ENCODE measurements at places on chromosomes 3 and 15. TPM values are rescaled to one million over a fixed set of nuclear protein-coding genes. Genes with fewer than 3 reads are reported as not detected.

Gene LEO1
- 25.1 TPM for total RNA-seq

Gene SIDT1
- 32.5 TPM for total RNA-seq

Gene CYP1A1
- total RNA-seq, result 3.1 TPM

Gene SSR3
- total RNA-seq, result 25.1 TPM

Gene BOC
- 8.6 TPM for total RNA-seq

Gene AP3B2
- total RNA-seq, result 25.1 TPM

DNA sequence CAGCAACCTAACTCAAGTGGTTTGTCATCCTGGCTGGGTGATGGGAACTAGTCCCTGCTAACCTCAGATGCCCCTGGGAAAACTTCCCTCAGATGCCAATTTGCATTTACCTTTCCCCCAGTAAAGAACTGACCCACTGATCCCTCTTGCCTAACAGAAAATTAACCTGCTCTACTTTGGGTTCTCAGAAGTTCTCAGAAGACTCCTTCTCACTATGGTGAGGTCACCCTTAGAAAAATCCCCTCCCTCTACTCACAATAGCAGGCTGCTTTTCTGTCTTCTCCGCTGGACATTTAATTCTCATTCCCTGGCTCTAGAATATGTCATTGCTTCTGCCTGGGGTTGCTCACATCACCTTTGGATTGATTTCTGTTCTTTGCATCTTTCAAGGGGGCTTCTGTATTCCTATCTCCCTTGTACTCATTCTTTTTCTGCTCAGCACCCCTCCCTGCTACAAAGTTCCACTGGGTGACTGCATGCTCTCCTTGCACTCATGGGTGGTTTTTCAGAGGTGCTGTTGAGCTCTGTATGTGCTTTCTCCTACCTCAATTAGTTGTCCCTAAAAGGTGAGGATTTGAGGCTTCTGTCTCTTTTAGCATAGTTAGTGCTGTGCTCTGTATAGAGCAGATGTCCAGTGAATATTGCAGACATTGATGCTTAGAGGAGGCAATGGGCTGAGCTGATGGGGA is 869 bp downstream of the PLA1A start:
- peaks cover 40% of the 10 kb centered on the region for H3K4me1 ChIP-seq
- H3K27ac ChIP-seq, result peak overlapping the region; percentile 68
- DNase-seq, result no peak
- H3K27me3 ChIP-seq, result no peaks in the 10 kb centered on the region
- H3K4me3 ChIP-seq, result peak overlapping the region; percentile 18

GRCh38 chr3:13420045-13420830 is at the start of gene NUP210:
NUP210 (minus strand) TSS chr3:13420322; CDS start chr3:13420226, 96 bp downstream.
- H3K4me3 ChIP-seq, result peak within 1 kb of the TSS; percentile 63
- no peaks in the 10 kb centered on the region for H3K36me3 ChIP-seq
- H3K27ac ChIP-seq, result peak within 1 kb of the TSS; percentile 59

- no peaks in the 10 kb centered on the region for H3K27me3 ChIP-seq
- H3K4me1 ChIP-seq, result no peaks in the 10 kb centered on the region
- DNase-seq, result no peak
Measured at GRCh38 chr3:150106740-150107428, 136.2 kb upstream of the PFN2 start.

DNA sequence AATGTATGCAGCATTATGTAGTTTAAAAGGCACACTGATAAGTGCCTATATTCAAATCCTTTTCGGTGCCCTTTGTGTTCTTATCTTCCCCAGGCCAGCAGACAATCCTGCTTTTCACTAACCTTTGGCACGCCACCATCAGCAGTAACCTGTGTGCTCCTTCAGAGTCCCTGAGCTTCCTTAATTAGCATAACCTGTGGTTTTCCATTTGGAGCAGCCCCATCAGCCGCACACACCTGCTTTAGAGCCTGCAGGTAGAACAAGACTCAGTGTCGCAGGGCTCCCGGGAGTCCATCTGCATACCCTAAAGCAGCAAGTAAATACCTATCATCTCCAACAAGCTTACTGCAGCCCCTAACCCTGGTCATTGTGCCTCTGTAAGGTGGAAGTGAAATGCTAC is 755.1 kb downstream of the ROBO2 start:
- no peaks in the 10 kb centered on the region for H3K36me3 ChIP-seq
- H3K27ac ChIP-seq, result no peak overlapping the region
- H3K4me3 ChIP-seq, result no peak overlapping the region
- no peak for DNase-seq
- H3K27me3 ChIP-seq, result no peaks in the 10 kb centered on the region

GRCh38 chr3:63611382-63611781 is 41.1 kb upstream of the SNTN start:
- H3K27ac ChIP-seq, result no peak overlapping the region
- H3K36me3 ChIP-seq, result no peaks in the 10 kb centered on the region
- no peaks in the 10 kb centered on the region for H3K27me3 ChIP-seq
- H3K4me1 ChIP-seq, result no peaks in the 10 kb centered on the region
- H3K4me3 ChIP-seq, result no peak overlapping the region
- no peak for DNase-seq

DNA sequence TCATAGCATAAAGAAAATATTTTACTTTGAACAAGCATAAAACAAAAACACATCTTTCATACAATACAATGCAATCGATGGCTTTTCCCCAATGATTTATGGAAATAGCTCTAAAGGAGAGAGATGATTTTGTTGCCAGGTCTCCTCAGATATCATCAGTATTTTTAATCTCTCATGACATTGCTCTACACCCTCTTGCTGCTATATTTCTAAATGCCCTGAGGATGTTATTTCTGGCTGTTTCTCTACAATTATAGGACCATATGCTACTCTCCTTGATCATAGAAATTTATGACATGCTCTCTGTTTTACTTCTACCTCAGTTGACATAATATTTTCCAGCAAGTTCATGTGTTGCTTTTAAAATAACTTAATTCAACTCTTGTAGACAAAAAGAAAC is 654.9 kb upstream of the GBE1 start:
- no peaks in the 10 kb centered on the region for H3K36me3 ChIP-seq
- no peak overlapping the region for H3K27ac ChIP-seq
- H3K27me3 ChIP-seq, result no peaks in the 10 kb centered on the region
- no peak overlapping the region for H3K4me3 ChIP-seq
- no peaks in the 10 kb centered on the region for H3K4me1 ChIP-seq

DNA sequence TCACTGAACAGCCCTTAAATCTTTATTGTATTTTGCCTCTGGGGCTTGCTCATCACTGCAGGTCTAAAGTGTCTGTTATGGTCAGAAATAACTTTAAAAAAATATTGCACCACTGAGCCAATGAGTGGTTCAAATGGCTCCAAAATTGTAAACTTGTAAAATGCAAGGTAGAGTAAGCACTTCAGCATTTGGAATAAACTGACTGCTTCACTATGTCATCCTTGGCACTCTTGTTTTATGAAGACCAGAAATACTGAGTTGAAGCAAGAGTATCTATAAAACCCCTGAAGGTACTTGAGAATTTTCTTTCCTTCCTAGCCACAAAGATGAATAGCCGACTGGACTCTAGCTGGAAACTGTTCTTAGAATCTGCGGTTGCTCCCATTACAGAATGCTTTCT is 390.3 kb upstream of the DPH6 start:
- H3K36me3 ChIP-seq, result no peaks in the 10 kb centered on the region
- no peak overlapping the region for H3K4me3 ChIP-seq
- H3K4me1 ChIP-seq, result no peaks in the 10 kb centered on the region
- no peak for DNase-seq
- H3K27ac ChIP-seq, result no peak overlapping the region

DNA sequence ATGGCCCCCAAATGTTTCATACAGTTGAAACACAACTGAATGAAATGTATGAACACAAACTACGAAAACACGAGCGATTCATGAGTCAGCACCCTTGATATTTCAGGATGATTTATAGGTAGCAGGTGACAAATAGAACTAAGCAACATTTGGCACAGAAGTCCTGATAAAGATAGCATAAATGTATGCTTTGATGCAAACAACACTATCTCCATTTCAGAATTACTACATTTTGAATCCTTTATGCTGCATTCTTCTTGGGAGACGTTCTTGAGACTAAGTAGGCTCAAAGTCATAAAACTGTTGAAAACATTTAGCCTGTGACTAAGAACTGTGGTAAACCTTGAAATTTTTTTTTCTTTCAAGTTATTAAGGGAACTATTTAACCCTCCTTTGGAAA is 200.3 kb upstream of the ICE2 start:
- H3K27me3 ChIP-seq, result no peaks in the 10 kb centered on the region
- no peak for DNase-seq
- H3K36me3 ChIP-seq, result no peaks in the 10 kb centered on the region
- H3K27ac ChIP-seq, result no peak overlapping the region
- H3K4me1 ChIP-seq, result no peaks in the 10 kb centered on the region

GRCh38 chr3:32143849-32144757 is 37.7 kb downstream of the GPD1L start:
- no peak overlapping the region for H3K4me3 ChIP-seq
- peaks cover 4% of the 10 kb centered on the region for H3K4me1 ChIP-seq
- H3K27me3 ChIP-seq, result no peaks in the 10 kb centered on the region

DNA sequence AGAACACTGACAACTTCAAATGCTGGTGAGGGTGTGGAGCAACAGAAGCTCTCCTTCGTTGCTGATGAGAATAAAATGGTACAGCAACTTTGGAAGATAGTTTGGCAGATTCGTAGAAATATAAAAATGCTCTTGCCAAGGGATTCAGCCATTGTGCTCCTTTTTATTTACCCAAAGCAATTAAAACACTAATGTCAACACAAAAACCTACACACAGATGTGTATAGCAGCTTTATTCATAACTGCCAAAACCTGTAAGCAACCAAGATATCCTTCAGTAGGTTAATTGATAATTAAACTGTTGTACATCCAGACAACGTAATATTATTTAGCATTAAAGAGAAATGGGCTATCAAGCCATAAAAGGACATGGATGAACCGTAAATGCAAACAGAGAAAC is 37.8 kb upstream of the LSAMP start:
- no peaks in the 10 kb centered on the region for H3K4me1 ChIP-seq
- no peaks in the 10 kb centered on the region for H3K36me3 ChIP-seq
- DNase-seq, result no peak
- no peak overlapping the region for H3K27ac ChIP-seq

GRCh38 chr15:71278989-71279756 is 163.9 kb downstream of the THSD4 start:
- DNase-seq, result peak; percentile 68
- H3K4me3 ChIP-seq, result no peak overlapping the region
- no peaks in the 10 kb centered on the region for H3K36me3 ChIP-seq

DNA sequence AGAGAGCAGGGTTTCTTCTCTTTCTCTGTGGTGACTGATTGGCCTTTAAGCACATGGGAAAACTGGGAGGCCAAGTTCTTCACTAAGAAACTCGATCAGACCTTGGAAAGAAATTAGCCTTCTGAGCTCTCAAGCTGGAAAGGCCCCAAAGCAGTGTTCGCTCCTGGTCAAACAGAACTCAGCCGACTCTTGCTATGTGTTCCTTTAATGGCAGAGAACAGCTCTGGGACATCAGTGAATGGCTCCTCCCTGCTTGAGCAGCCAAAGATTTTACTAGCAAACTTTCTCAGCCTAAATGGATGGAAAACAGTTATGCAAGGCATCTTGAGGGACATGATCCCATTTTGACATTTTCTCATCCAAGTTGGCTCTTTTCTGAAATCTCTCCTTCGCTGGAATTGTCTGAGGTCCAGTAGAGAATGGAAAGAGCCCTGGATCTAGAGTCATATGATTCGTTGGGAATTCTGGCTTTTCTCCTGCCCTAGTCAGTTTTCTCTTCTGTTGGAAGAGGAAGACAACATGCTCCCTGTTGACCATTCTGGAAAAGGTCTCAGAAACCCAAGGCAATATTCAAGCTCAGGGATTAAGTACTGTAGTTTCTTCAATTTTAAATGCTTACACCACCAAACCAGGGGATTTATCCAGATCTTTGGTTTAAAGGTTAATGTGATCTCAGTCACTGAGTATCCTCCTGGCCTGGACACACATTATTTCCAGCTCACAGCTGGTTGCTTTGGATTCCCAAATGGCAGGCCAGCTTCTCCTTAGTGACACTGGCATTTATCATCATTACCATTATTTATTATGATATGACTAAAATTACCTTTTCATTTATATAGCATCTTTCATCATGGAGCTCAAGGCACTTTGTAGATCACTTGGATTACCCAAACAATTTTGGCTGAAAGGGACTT is 319.6 kb downstream of the AGBL1 start:
- H3K4me3 ChIP-seq, result no peak overlapping the region
- H3K27me3 ChIP-seq, result no peaks in the 10 kb centered on the region
- no peak overlapping the region for H3K27ac ChIP-seq
- no peaks in the 10 kb centered on the region for H3K4me1 ChIP-seq
- no peaks in the 10 kb centered on the region for H3K36me3 ChIP-seq

GRCh38 chr3:194005930-194006501 is 129.9 kb upstream of the HES1 start:
- no peak overlapping the region for H3K4me3 ChIP-seq
- H3K4me1 ChIP-seq, result peaks cover 35% of the 10 kb centered on the region
- no peak overlapping the region for H3K27ac ChIP-seq
- H3K27me3 ChIP-seq, result no peaks in the 10 kb centered on the region
- no peak for DNase-seq

DNA sequence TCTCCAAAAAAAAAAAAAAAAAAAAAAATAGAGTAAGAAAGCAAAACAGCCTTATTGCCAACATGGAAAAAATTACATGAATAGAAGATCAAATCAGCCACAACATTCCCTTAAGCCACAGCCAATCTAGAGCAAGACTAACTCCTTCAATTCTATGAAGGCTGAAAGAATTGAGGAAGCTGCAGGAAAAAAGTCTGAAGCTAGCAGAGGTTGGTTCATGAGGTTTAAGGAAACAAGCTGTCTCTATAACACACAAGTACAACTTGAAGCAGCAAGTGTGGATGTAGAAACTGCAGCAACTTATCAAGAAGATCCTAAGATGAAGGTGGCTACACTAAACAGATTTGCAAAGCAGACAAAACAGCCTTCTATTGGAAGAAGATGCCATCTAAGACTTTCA is 9.3 kb downstream of the PARL start:
- no peak for DNase-seq
- no peaks in the 10 kb centered on the region for H3K27me3 ChIP-seq
- H3K4me3 ChIP-seq, result no peak overlapping the region
- H3K36me3 ChIP-seq, result no peaks in the 10 kb centered on the region
- peaks cover 22% of the 10 kb centered on the region for H3K4me1 ChIP-seq
- no peak overlapping the region for H3K27ac ChIP-seq

GRCh38 chr15:78327466-78327865 is 12.7 kb upstream of the CRABP1 start:
- H3K27me3 ChIP-seq, result no peaks in the 10 kb centered on the region
- DNase-seq, result no peak
- H3K4me1 ChIP-seq, result no peaks in the 10 kb centered on the region
- H3K4me3 ChIP-seq, result no peak overlapping the region
- no peak overlapping the region for H3K27ac ChIP-seq

GRCh38 chr3:161893972-161894371 is 397.4 kb downstream of the OTOL1 start:
- H3K4me1 ChIP-seq, result no peaks in the 10 kb centered on the region
- H3K36me3 ChIP-seq, result no peaks in the 10 kb centered on the region
- H3K27ac ChIP-seq, result no peak overlapping the region
- H3K4me3 ChIP-seq, result no peak overlapping the region

DNA sequence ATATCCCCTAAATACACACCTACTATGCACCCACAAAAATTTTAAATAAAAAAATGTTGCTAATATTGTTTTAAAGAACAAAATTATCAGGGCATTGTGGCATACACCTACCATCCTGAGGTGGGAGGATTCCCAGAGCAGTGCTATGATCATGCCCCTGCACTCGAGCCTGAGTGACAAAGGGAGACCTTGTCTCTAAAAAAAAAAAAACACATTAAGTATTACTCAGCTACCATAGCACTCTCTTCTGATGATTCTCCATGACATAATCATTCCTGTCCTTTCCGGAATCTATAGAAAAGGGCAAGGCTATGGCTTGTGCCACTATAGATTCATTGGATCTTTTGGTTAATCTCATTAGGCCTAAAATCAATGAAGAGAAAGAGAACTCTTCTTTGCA is 77.4 kb downstream of the ACAP2 start:
- H3K27me3 ChIP-seq, result no peaks in the 10 kb centered on the region
- no peaks in the 10 kb centered on the region for H3K4me1 ChIP-seq
- H3K27ac ChIP-seq, result no peak overlapping the region
- no peak for DNase-seq
- H3K4me3 ChIP-seq, result no peak overlapping the region

Data from upper lobe of left lung (tissue), 6 donors.